Osteoblast (primary cell): ENCODE measurements at places on chromosomes 1 and 21. TPM values are rescaled to one million over a fixed set of nuclear protein-coding genes. Genes with fewer than 3 reads are reported as not detected.

The REN gene
- total RNA-seq = not detected in 2 replicates

The NKAIN1 gene
- total RNA-seq = not detected in 2 replicates

The SMCP gene
- not detected in 2 replicates for total RNA-seq

The ZNF695 gene
- total RNA-seq = 0.72 and 1.2 TPM in 2 replicates

DNA sequence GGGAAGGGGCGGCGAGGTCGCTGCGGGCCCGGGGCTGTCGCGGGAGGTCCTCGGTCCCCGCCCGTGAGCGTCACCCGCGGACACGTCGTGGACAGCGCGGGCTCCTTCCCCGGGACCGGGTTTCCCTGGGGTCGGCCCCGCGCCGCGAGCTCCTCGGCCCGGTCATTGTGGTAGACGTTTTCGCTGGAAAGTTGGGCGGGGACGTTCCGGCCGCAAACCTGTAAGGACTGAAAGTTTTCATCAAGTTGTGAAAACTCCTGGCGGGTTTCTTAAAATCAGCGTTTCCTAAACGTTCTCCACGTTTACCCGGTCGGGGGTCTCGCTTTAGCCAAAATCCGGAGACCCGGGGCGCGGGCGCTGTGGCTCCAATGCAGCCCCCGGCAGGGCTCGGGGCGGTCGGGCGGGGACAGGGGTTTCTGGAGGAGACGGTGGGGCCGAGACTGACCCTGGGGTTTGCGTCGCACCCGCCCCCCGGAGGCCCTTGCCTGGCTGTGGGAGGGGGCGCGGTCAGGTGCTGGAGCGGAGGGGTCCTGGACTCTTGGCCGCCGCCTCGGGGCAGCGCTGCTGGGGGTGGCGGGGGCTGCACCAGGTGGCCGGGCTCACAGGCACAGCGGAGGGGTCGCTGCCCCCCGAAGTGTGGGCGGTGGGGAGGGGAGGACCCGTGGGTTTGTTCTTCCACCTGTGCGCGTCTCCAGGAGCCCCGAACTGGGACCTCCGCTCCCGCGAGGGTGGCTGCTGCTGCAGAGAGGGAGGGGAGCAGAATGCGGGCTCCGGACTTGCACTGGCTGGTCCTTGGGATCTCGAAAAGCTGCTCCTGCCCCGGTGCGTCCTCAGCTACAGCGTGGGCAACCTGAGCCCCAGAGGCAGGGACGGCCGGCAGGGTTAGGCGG lies 827 bp downstream of the PRKCZ start:
- H3K4me3 ChIP-seq = no peak overlapping the region
- no peaks in the 10 kb centered on the region for H3K4me1 ChIP-seq
- no peaks in the 10 kb centered on the region for H3K36me3 ChIP-seq
- DNase-seq = no peak
- H3K27ac ChIP-seq = no peak overlapping the region

DNA sequence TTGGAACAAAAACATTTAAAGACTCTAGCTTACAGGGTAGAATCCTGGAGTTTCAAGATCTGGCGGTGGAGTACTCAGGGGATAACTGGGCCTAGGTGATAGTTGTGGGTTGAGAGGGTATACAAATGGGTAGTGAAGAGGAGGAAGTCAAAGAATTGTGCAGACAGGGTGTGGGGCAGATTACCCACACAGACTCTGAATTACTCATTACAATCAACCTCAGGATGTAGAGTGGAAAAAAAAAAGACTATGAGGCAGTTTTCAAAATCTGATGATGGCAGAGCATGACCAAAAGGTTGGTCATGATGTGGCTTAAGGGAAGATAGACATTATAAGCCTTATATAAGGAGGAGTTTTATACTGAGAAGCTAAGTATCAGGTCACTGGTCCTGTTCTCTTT lies 44.1 kb upstream of the GLIS1 start:
- peak overlapping the region; percentile 7 for H3K27ac ChIP-seq
- peak; percentile 85 for DNase-seq
- no peak overlapping the region for H3K4me3 ChIP-seq
- H3K4me1 ChIP-seq = peaks cover 16% of the 10 kb centered on the region

- no peak for DNase-seq
- no peak overlapping the region for H3K27ac ChIP-seq
- no peaks in the 10 kb centered on the region for H3K27me3 ChIP-seq
- H3K36me3 ChIP-seq = no peaks in the 10 kb centered on the region
Measured at GRCh38 chr1:77342745-77343144, 60.9 kb downstream of the AK5 start.

GRCh38 chr1:56473582-56474270 lies 105.6 kb downstream of the PLPP3 start:
- H3K27me3 ChIP-seq = no peaks in the 10 kb centered on the region
- H3K36me3 ChIP-seq = no peaks in the 10 kb centered on the region
- H3K4me3 ChIP-seq = no peak overlapping the region
- no peak overlapping the region for H3K27ac ChIP-seq

DNA sequence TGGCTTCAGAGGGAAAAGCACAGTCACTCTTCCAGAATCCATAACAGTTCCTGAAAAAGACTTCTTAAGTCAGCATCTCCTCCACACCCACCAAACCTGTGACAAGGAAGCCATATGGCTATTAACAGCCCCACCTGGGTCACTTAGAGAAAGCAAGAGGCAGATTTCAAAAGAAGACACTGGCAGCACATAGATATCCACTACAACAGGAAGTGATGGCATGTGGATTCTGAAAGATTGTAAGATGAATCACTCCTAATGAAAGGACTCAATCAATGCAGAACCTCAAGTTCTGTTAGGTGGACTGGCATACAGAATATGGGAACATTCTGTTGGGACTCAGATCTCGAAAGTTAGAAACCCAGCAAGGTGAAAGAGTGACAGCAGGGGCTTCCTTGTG lies 365.9 kb downstream of the TGFB2 start:
- peak overlapping the region; percentile 7 for H3K27ac ChIP-seq
- peaks cover 28% of the 10 kb centered on the region for H3K4me1 ChIP-seq
- H3K4me3 ChIP-seq = no peak overlapping the region
- no peak for DNase-seq
- no peaks in the 10 kb centered on the region for H3K27me3 ChIP-seq

DNA sequence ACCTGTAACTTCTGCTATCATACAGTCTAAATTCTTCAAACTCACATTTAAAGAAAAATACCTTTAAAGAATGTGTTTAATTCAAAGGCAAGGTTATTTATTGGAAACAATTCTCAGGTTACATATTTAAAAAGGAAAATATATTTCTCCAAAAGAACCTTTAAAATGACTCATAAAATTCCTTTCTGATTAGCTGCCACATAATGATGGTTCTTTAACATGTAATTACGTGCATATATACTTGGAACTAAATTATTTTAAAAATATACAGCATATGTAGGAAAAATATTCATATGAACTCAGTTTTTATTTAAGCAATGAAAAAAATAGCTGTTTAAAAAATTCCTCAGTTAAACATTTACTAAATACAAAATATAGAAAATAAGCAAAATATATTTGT lies 173.6 kb downstream of the COP1 start:
- peaks cover 11% of the 10 kb centered on the region for H3K4me1 ChIP-seq
- no peaks in the 10 kb centered on the region for H3K27me3 ChIP-seq
- H3K36me3 ChIP-seq = no peaks in the 10 kb centered on the region
- no peak overlapping the region for H3K4me3 ChIP-seq
- DNase-seq = no peak

DNA sequence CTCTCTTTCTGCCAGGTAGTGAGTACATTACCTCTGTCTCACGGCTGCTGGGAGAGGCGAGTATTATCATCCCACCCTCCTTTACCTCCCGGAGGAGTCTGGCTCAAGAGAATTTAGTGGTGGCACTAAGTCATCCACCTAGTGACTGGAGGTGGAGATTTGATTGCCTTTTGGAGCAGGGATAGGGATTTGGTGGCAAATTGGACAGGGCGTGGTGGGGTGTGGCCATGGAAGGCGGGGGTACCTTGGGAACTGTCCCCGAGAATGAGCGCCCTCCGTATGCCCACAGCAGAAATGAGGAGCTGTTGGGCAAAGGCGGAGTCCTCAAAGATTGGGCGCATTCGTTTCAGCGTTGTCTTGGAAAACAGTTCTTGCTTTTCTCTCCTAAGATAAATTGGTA lies 32.1 kb upstream of the HMGN1 start:
- no peaks in the 10 kb centered on the region for H3K36me3 ChIP-seq
- H3K4me3 ChIP-seq = peak overlapping the region; percentile 92
- H3K27me3 ChIP-seq = peaks cover 2% of the 10 kb centered on the region

- H3K27ac ChIP-seq = no peak overlapping the region
- H3K4me1 ChIP-seq = peaks cover 12% of the 10 kb centered on the region
- H3K36me3 ChIP-seq = peaks cover 18% of the 10 kb centered on the region
- DNase-seq = peak; percentile 91
- H3K4me3 ChIP-seq = peak overlapping the region; percentile 73
- no peaks in the 10 kb centered on the region for H3K27me3 ChIP-seq
Measured at GRCh38 chr1:32334864-32335534, 1.0 kb downstream of the MARCKSL1 start.

DNA sequence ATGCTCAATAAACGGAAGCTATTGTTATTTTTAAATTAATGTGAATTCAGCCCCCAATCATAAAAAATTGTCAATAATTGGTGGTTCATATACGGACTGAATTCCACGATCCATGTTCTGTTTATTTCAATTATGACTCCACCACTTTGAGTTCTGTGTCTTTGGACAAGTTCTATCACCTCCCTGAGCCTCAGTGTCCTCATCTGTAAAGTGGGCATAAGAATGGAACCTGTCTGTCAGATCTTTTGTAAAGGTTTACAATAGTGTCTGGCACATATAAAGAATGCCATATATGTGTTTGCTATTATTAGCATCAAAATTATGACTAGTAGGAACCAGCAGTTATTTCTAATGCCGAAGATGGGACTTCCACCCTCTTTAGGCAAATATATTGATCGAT lies 183.3 kb downstream of the KAZN start:
- DNase-seq = no peak
- H3K4me1 ChIP-seq = no peaks in the 10 kb centered on the region
- no peak overlapping the region for H3K27ac ChIP-seq
- H3K4me3 ChIP-seq = no peak overlapping the region
- no peaks in the 10 kb centered on the region for H3K27me3 ChIP-seq

- no peaks in the 10 kb centered on the region for H3K36me3 ChIP-seq
- no peak for DNase-seq
- H3K27me3 ChIP-seq = peaks cover 35% of the 10 kb centered on the region
Measured at GRCh38 chr1:204814166-204814884, 56.3 kb upstream of the NFASC start.

DNA sequence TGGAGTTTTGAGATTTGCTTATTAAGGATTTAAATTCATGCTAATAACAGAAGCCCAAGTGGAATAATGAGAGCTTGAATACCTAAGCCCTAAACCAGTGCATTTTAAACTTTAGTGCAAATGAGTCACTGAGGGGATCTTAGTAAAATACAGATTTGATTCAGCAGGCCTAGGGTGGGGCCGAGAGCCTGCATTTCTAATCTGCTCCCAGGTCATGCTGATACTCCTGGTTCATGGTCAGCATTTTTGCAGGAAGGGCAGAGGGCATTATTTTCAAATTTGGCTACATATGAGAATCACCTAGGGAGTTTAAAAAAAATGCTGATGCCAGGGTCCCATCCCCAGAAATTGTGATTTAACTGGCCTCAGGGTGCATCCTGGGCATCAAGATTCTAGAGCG lies 39.3 kb downstream of the DNTTIP2 start:
- no peak overlapping the region for H3K4me3 ChIP-seq
- H3K36me3 ChIP-seq = no peaks in the 10 kb centered on the region
- H3K27me3 ChIP-seq = no peaks in the 10 kb centered on the region
- H3K27ac ChIP-seq = peak overlapping the region; percentile 44
- H3K4me1 ChIP-seq = peaks cover 37% of the 10 kb centered on the region

DNA sequence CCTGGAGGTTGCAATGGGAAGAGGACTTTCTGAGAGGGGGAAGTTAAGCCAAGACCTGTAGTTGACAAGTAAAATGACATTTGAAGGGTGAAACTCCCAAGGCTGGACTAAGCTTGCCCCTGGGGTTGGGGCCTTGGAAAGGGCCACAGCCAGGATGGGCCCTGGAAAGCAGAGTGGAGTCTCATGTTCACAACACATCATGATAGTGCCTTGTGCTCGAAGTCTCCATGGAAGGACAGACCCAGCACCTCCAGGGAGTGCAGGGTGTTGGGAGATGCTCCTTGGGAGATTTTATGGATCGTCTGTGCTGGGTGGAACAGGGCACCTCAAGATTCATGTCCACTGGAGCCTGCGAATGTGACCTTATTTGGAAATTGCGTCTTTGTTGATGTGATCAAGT lies 55.6 kb upstream of the ACTRT2 start:
- H3K4me1 ChIP-seq = no peaks in the 10 kb centered on the region
- H3K36me3 ChIP-seq = no peaks in the 10 kb centered on the region
- no peaks in the 10 kb centered on the region for H3K27me3 ChIP-seq
- peak; percentile 45 for DNase-seq

GRCh38 chr1:47887060-47887459 lies 110.1 kb downstream of the TRABD2B start:
- H3K27ac ChIP-seq = no peak overlapping the region
- no peak overlapping the region for H3K4me3 ChIP-seq
- H3K4me1 ChIP-seq = no peaks in the 10 kb centered on the region
- DNase-seq = no peak

GRCh38 chr1:25056536-25056935 lies 126.5 kb upstream of the RUNX3 start:
- DNase-seq = peak; percentile 52
- no peaks in the 10 kb centered on the region for H3K4me1 ChIP-seq
- H3K4me3 ChIP-seq = no peak overlapping the region
- peaks cover 27% of the 10 kb centered on the region for H3K27me3 ChIP-seq
- H3K36me3 ChIP-seq = no peaks in the 10 kb centered on the region

DNA sequence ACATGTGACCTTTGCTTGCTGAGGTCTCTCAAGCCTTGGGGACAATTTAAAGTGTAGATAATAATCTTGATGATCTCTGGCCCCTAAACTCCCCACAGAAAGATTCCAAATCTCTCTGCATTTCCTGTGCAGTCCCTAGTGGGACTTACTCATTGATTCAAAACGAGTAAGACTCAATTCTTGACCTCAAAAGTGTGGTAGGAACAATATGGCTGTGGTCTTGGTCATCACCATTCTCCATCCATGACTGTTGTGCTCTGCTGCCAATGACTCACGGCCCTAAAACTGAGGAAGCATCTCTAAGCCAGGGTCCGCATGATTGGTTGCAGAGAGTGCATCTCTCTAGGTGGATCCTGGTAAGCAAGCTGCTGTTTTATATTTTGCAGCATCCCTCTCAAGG lies 268.0 kb downstream of the PTGER3 start:
- DNase-seq = peak; percentile 26
- no peak overlapping the region for H3K4me3 ChIP-seq
- H3K27ac ChIP-seq = peak overlapping the region; percentile 38
- no peaks in the 10 kb centered on the region for H3K36me3 ChIP-seq
- no peaks in the 10 kb centered on the region for H3K27me3 ChIP-seq
